ENCODE measurements at places on chromosomes 5 and 9.

DNA sequence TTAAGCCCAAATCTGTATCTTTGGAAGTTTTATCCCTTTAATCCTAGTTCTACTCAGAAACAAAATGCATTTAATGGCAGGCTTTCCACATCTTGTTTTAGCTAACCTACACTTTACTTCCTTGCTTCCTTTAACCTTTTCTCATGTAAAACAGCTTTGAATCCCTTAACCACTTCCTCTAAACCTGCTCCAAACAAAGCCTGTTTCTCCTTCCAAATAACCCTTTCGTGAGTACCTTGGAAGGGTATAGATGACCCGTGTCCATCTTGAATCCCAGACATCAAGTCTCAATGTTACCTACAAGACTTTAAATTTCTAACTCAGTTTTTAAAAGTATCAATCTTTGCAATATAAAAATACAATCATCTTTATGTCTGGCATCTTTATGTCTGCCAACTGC, 78.4 kb downstream of the DROSHA start:
- no peak for DNase-seq

DNA sequence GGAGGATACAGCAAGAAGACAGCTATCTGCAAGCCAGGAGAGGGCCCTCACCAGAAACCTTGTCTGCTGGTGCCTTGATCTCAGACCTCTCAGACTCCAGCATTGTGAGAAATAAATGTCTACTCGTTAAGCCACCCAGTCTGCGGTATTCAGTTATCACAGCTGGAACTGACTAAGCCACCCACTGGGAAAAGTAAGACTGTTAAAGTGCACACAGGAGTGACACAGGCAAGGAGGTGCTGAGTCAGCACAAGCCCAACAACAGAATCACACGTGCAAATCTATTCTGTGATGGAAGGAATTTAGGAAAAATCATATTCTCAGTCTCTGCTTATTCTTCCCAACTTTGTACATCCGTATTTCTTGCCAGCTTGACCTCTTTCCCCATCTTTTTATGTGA, 200.0 kb downstream of the NR2F1-AS1 start:
- DNase-seq = no peak

DNA sequence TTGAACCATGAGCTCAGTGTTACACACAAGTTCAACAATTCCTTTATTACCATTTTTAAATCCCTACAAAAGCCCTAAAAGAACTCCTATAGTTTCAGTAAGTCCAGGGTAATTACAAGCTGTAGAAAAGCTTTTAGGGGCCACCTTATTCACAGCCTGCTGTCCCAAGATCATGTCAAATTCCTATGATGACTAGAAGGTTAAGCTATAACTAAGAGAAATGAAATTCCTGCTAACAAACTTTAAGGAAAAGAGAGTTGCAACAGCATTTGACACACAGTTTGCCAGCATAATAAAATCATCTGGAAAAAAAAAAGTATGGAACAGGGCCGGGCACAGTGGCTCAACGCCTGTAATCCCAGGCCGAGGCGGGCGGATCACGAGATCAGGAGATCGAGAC, 31.5 kb downstream of the TMEM245 start:
- DNase-seq = no peak

GRCh38 chr9:82940376-82940775, 122.6 kb downstream of the RASEF start:
- no peak for DNase-seq

- no peak for DNase-seq
These were observed 261.7 kb downstream of the ISL1 start for GRCh38 chr5:51644976-51645375.

DNA sequence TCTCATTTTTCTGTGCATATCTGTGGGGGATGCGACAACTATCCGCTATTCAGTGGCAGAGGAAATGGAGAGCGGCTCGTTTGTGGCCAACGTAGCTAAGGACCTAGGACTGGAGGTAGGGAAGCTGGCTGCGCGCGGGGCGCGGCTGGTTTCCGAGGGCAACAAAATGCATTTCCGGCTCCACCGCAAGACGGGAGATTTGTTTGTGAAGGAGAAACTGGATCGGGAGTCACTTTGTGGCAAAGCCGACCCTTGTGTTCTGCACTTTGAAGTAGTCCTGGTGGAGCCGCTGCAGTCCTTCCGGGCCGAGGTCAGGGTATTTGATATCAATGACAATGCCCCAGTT, 320 bp downstream of the PCDHB1 start:
- no peak for DNase-seq

GRCh38 chr5:103840600-103840999, 278.0 kb upstream of the NUDT12 start:
- DNase-seq = no peak

DNA sequence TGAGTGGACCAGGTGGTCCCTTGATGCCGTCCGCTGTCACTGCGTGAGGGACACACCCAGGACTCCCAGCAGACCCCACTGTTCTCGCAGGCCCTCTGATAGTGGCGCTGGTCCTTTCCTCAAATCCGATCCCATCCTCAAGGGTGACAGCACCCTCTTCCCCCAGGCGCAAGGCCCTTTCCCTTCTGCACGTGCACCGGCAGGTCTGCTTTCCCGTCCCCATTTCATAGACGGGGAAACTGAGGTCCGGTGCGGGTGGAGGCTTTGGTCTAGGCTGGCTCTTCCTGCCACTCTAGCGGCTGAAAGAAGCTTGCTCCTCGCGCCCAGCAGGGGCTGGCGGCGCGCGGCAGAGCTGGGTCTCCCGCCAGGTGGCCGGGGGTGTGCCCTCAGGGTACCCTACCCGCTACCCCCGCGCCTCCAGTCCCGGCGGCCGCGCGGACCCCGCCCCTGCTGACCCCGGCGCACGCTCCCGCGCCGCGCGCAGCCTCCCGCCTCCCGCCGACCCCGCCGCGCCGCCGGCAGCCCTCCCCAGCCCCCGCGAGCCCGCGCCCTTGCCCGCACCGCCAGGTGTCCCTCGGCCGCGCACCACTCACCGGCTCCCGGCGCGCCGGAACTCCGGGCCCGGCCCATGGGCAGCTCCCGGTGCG, 453 bp downstream of the RASGEF1C start:
- no peak for DNase-seq

- no peak for DNase-seq
These were observed 500.4 kb downstream of the TUSC1 start for GRCh38 chr9:25177858-25178257.

DNA sequence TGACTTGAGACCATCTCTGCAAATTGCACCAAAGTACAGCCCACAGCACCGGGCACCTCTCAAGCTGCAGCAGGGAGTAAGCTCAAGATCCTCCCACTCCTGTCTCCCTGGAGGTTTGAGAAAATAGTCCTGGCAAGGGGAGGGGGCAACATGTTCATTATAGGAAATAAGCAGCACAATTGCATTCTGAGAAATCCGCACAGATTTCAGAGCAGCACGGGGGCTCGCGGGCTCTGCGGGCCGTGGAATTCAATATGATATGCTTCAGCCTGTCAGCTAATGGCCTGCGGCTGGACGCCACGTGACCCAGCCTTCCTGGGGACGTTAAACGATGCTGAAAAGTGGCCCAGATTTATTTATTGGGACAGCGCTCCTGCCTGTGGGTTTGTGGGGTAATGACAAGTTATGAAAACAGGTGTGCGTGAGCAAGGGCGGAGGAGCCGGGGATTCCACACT, 156.4 kb downstream of the DAB2IP start:
- DNase-seq = no peak

DNA sequence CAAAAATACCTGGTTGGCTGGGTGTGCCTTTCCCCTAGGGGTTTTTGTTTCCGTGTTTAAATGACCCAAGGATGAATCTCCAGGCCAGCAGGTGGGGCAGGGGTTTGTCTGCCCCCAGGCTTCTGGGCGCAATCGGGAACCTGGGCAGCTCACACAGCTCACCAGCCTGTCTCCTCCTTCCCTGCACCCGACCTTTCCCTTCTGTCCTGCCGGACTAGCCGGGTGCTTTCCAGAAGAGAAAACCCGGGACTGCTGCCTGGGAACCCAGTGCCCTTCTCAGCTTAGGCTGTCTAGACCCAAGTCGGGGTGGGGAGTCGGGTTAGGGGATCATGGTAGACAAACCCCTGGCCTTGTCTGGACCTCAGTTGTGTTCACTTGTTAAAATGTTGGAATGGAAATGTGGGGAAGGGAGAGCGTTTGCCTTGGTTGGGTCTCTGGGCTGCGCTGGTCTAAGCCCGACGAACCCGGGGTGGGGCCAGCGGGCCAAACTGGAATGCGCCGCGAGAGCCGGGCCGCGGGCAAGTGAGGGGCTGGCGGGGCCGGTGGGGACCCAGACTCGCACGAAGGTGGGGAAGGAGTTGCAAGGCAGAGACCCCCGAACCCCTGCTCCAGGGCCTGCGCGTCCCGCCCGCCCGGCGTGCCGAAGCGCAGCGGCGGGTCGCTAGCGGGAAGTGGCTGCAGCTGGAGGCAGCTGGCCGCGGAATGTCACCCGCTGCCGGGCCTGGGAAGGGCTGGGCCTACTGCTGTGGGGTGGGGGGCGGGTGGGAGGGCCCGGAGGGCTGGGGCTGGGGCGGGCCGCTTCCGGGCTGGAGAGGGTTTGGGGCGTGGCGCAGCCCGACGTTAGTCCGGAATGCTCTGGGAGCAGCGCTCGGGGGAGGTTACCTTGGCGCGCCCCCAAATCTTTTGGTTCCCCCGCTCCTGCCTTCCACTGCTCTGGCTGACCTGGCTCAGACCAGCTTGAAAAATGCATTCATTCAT, 84.6 kb downstream of the DAB2IP start:
- DNase-seq = no peak

DNA sequence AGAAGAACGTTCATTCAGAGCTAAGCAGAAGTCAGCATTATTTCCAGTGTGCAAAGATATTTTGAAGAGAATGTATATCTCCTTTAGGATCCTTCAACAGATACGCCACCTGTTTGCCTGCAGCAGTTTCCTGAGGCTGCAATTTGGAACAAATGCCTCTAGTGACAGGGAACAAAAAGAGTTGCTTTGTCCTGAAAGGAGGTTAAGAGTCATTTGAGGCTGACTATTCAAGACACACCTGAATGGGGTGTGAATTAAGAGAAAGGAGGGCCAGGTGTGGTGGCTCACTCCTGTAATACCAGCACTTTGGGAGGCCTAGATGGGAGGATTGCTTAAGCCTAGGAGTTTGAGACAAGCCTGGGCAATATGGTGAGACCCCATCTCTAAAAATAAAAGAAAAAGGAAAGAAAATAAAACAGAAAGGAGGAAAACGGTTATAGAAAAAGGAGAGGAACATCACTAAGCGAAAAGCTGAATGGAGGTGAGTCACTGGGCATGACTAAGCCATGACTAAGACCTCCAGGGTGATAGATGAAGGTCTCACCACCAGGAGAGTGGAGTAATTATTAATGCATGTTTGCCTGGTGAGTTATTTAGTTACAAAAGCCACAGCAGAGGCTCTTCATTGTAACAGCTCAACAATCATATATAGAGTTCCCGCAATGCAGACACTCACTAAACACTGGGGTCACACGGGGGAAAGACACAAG, 255.2 kb upstream of the TNC start:
- DNase-seq = peak; percentile 22

- DNase-seq = no peak
These were observed 39.1 kb upstream of the FLT4 start for GRCh38 chr5:180688330-180689070.

GRCh38 chr9:129495620-129496472, 125.1 kb downstream of the C9orf50 start:
- DNase-seq = peak; percentile 84

DNA sequence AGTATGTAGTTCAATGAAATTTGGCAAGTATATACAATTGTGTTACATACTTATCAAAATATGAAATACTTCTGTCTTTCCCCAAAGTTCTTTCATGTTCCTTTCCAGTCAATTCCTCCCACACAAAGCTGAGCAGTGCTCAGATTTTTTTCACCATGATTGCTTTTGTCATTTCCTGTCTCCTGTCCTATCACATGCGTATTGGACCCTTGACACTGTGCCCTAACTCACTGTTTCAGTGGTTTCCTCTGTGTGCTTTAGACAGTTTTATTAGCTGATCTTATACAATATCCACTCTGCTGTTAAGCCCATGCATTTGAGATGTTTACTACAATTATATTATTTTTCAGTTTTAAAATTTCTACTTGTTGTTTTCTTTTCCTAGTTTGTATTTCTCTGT, 463.6 kb upstream of the MEF2C start:
- no peak for DNase-seq

DNA sequence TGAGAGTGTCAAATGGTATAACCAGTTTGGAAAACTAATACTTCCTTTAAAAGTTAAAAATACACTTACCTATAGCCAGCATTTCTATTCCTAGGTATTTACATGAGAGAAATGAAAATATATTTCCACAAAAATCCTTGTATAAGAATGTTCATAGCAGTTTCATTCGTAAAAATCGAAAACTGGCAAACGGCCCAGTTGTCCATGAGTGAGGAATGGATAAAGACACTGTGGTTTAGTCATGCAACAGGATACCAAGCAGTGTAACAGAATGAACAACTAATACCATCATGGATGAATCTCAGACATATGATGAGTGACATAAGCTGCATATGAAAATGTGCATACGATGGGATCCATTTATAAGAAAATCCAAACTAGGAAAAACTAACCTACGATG, 136.7 kb downstream of the MACROH2A1 start:
- no peak for DNase-seq

GRCh38 chr5:16709691-16710433, 93.1 kb upstream of the RETREG1 start:
- no peak for DNase-seq

DNA sequence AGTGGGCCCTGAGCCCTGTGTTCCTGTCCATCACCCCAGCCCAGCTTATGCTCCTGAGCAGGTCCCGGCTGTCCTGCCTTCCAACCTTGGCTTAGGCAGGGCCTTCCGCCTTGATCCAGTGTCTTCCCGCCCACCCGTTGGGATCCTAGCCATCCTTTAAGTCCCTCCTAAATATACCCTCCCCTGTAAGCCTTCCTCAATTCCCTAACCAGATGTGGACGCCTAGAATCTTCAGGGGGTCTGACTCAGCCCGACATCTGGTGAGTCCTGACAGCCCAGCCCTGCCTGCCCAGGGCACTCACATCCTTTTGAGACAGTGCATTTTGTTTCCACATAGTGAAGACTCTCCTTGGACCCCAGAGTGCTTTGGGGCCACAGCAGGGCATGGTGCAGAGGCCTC, 23.7 kb downstream of the SLC6A7 start:
- DNase-seq = no peak

- DNase-seq = no peak
These were observed 196.5 kb downstream of the TLE1 start for GRCh38 chr9:81492710-81493447.
